ENCODE measurements at places on chromosomes 12 and 14.

DNA sequence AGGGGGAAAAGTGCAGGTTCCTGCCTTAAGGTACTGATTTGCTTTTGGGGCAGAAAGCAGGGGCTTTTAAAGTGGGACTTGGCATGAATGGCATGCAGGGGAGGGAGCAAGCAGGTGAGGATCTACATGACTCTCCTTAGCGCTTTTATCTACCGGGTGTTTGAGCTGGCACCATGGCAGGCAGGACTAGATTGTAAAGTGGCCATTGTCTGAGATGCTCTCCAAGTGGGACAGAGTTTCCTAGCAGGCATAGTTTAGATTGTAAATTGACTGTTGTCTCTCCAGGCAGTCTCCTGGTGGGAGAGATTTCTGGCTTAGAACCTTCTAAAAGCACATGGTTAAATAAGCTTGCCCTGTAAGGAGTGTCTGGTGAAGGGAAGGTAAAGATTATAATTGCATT lies 5.3 kb upstream of the DICER1 start:
- no peak for DNase-seq

DNA sequence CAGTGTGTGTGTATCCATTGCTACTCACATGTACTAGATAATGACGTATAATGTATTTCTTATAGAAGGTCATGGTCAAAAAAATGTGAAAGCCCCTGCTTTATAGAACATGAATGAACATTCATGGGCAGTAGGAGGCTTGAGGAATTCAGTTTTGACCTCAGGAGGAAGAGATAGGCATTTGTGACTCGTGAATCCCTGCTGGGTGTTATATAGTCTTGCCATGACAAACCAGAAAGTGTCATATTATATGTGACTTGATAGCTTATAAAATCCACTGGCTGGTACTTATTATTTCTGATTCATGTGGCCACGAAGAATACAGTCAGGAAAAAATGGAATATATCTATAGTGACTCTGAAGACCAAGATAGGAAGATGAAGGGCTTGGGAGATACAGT lies 287.6 kb downstream of the CEP128 start:
- DNase-seq, result no peak

DNA sequence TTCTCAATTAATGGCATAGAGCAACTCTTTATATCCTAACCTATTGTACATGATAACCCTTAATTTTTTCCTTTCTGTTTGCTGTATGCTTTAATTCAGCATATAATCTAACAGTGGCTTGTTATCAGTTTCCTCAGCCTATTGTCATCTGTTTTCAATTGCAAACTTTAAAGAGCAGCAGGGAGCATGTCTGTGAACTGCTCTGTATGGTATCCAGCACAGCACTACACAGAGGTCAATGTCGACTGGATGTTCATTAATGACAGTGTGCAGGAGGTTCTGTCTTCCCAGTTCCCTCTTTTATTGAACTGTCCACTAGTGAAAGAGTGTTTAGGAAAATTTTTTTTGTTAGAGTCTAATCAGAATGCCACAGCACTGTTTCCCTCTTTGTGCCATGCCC lies 609.1 kb downstream of the SOX5 start:
- no peak for DNase-seq

- no peak for DNase-seq
These were observed 8.3 kb downstream of the DIO2 start for GRCh38 chr14:80202888-80203562.

DNA sequence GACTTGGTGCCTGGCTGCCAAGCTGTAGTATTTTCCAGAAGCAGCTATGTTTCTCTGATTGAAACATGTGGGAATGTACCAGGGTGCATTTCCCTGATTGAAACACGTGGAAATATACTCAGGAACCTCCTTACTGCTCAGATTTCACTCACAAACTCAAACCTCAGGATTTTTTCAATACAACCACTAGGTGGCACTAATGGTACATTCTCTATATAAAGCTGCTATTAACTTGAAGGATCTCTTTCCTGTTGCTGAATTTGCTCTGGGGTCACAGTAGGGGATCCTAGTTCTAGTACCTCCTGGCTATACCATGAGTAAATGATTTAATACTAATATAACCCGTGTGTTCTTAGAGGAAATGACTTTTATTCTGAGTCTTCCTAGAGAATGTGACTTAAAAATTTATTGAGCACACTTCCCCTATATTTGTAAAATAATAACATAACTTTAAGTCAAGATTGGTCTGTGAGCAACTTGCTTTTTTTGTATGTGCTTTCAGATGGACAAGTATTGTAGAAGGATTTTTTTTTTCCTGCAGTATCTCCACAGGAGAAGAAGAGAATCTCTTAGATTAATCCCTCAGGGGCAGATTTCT lies 173.8 kb upstream of the MIS18BP1 start:
- DNase-seq, result peak; percentile 34

DNA sequence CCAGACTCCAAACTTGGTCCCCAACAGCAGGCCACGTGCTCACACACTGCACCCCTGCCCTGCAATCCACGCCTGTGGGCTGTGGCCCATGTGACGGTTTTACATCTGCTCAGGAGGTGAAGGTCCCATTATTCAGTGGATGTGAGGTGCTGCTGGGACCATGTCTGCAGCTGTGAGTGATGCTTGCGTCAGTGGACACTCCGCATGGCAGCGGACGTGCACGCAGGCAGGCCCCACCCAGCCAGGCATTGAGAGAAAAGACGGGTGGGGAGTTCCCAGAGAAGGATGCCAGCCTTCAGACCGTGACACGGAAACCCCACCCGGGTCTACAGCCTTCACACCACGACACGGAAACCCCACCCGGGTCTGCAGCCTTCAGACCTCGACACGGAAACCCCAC lies 67.6 kb downstream of the NOC4L start:
- DNase-seq, result no peak

GRCh38 chr14:78022059-78022458 lies 148.1 kb upstream of the NRXN3 start:
- DNase-seq, result peak; percentile 72

DNA sequence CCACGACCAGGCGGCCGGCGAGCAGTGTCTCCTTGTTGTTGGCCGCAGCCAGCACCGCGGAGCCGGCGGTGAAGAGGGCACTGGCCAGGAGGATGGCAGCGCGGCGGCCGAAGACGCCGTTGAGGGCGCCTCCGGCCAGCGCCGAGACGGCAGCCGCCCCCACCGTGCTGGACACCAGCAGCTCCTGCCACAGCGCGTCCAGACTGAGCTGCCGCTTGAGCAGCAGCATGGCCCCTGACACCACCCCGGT lies 691 bp downstream of the SLC2A13 start:
- DNase-seq, result no peak

DNA sequence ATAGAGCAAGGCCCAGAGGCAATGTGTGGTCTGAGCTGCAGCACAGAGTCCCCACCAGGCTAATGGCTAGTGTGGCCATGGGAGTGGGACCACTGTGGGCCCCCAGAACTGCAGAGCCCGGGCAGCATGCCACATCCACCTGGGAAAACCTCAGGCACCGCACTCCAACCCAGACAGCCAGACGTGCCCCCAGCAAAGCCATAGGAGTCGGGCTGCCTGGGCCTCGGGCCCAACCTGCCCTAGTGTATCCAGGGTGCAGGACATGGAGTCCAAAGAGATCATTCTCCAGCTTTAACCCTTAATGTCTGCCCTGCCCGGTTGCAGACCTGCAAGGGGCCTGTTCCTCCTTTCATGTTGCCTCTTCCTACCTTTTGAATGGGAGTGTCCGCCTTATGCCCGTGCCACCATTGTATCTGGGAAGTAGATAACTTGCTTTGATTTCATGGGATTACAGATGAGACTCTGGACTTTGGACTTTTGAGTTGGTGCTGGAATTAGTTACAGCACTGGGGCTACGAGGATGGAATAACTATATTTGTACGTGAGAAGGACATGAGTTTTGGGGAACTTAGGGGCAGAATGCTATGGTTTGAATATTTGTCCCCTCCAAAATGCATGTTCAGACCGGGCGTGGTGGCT lies 29.1 kb upstream of the DEGS2 start:
- DNase-seq, result no peak

GRCh38 chr12:132432721-132433577 lies 57.0 kb upstream of the FBRSL1 start:
- no peak for DNase-seq

DNA sequence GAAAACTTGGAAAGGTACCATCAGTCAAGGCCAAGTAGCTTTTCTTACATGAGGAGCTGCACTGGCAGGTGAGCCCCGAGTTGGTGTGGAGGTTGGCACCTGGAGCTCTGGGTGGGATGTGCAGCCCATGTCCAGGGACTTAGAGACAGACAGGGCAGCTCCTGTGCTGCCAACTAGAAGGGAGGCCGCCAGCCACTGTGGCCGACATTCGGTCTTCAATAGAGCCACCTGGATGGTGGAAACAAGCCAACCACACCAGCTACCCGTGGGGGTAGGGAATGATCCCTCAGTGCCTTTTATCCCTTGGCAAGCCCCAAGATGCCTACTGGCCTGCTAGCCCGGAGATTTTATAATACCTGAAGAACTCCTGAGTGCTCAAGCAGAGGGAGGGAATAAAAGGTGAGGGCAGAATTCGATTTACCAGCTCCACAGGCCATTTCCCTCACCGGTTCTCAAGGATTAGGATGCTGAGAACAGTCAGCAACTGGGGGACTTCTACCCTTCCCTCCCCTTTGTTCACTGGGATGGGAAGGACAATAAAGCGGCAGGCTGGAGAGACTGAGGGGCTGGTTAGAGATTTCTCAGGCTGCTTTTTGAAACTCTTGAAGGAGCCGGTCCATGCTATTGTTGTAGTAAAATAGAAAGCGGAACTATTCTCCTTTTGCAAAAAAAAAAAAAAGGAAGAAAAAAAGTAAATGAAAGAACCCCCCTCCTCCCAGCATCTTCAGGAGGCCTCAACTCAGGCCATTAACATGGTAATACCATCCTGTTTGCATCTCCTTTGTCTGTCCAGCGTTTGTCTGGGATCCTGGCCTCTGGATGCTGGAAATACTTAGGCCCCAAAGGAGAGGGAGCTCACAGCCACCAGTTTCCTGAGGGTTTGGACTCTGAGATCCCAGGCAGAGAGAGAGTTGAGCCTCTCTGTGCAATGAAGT lies 321.6 kb downstream of the ZFP36L1 start:
- no peak for DNase-seq

DNA sequence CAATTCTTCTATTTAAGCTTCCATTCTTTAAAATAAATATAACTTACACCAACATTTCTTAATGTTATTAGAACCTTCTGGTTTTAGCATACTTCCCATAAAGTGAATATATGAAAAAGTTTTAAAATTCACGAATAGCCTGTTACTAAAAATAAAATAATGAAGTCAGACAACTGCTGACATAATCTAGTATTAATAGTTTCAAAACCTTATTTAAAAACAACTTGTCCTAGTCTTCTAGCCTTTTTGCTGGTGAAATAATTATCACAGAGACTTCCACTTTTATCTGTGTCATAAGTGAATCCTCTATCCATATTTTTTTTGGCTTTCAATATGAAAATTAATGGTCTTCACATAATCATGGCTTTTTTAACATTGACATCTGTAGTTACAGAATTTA lies 93.8 kb upstream of the MON2 start:
- no peak for DNase-seq

DNA sequence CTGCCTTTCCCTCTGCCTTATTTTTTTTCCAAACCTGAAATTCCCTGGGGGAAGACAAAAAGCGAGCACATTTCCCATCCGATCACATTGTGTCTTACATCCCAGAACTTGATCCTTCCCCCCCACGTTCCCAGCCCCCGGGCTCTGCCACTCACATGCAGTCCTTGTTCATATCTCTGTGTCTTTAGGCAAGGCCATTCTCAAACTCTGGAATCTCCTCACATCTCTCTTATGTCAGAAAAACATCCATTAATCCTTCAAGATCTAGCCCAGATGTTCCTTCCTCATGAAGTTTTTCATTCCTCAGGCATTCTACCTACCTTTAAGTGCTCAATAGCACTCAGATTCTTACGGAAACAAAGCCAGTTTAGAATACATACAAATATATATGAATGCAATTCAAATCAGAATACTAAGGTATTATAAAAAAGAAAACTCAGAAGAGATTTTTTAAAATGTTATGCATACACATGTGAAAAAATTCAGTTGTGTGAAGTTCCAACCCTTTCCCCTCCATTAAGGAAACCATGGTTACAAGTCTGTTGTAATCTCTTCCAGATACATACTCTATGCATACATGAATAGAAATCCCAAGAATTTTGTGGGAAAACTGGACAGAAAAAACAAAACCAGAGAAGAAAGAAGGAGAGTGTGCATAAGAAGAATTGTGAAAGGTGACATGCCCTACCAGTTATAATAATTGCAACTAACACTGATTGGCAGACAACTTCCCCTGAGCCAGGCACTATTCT lies 120.3 kb downstream of the SLC38A1 start:
- no peak for DNase-seq

DNA sequence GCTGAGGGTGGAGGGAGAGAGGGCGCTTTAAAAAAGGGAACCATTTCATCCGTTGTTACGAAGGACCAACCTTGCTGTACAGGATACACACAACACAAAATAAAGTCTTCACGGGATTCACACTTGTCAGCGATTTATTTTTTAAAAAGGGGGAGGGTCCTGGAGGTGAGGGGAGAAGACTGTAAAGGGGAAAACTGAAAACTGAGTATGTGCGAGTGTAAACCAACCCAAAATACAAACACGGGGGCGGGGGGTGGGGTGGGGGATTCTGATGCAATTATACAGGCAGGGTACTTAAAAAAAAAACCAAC lies 499 bp upstream of the PRKAG1 start:
- no peak for DNase-seq
